ENCODE measurements at places on chromosomes 1 and 21.

DNA sequence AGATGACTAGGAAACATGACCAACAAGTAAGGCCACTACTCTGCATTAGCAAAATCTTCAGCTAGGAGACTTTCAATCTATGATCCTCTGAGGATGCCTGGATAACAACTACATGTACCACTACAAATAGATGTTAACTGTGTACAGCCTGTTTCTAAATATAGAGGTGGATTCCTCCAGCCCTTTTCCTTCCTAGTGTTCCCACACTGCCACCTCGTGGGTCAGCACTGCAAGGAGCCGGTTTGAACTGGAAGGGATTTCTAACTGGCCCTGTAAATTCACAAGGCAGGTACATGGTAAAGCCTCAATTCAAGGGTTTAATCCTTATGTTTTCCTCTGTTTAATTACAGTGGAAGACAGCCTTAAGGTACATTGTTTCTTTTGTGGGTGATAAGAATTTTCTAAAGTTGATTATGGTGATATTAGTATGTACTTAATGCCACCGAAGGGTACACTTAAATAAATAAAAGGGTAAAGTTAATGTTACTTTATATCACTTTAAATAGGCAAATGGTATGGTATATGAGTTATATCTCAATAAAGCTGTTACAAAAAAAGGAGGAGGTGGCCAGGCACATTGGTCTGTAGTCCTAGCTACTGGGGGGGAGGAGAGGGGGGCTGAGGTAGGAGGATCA is 14.4 kb downstream of the SMYD3 start:
- DNase-seq = peak; percentile 51

- DNase-seq = no peak
These were observed 33.7 kb downstream of the TBX15 start for GRCh38 chr1:118954301-118954905.

DNA sequence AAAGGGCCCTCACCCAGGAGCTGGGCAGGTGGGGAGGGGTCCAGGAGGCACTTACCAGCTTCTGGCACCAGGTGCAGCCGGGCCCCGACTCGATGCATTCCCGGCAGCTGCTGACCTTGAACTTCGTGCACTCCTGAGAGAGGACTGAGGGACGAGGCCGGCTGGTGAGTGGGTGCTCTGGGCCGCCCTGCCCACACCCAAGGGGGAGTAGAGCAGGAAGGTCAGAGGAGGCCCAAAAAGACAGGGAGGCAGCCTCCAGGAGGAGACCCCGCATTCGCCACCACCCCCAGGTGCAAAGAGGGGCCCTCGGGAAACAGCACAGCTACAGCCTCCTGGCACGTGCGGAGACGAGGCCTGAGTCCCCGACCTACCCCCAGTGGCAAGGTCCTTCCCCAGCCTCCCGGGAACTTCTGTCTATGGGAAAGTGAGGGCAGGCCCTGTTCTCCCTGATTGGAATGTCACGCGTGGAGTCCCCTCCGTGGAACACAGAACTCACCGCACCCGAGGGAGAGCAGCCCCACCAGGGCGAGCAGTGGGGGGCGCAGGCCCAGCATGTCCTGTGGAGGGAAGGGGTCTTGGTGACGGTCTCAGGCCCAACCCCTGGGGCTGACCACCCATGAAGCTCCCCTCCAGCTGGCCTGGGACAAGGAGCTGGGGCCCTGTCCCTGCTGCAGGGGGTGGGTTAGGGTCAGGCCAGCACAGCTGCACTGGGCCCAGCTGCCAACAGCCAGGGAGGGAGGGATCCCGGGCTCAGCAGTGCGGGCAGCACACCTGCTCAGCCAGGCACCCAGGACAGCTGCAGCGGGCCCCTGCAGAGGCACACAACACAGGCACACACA is 10.3 kb downstream of the ITGB2 start:
- no peak for DNase-seq

DNA sequence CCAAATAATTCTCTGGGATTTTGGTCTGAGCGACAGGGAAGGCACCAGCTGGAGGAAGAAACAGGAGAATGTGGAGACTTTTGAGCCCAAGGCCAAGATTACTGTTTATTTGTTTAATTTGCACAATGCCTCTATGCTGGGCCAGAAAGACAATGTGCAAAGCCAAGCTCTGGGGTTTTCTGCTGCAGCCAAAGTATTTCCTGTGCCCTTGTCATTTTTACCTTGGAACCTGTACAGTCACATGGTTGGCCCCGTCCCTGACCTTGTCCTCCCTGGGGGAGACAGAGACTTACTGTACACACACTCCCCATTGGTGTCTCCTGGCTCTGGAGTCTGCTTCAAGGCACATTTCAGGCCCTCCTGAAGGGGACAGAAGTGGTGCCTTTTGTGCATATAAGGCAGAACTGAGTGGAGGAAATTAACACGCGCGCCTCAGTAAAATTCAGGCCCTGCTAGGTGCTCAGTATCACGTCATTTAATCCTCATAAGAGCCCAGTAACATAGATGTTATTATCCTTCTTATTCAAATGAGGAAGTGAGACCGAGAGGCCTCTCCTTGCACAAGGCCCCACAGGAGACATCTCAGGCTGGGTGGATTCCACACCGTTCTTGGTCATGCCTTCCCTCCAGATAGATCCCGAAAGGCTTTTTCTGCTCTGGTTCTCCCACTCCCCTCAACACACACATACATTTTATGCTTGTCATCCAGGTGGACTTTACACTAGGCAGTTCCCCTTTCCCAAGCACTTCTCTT is 21.1 kb downstream of the C1orf115 start:
- DNase-seq = no peak

- no peak for DNase-seq
These were observed 22.9 kb downstream of the SAMSN1 start for GRCh38 chr21:14523234-14523633.

DNA sequence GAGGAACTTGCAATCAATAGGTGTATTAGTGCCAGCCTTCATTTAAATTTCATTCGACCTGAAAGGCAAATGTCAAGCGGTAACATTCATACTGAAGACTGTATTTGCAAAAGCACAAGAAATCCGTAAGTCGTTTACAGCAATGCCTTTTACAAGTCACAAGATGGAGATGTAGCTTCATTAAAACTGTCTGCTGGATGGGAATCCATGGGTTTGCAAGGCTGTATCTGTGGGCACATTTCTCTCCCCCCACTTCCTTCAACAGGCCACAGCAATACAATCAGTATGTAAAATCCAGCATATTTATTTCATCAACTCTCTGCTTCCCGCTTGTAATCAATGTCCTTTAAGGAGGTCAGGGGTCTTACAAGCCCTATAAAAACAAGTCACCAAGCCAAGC is 147.1 kb downstream of the SLC45A1 start:
- no peak for DNase-seq

DNA sequence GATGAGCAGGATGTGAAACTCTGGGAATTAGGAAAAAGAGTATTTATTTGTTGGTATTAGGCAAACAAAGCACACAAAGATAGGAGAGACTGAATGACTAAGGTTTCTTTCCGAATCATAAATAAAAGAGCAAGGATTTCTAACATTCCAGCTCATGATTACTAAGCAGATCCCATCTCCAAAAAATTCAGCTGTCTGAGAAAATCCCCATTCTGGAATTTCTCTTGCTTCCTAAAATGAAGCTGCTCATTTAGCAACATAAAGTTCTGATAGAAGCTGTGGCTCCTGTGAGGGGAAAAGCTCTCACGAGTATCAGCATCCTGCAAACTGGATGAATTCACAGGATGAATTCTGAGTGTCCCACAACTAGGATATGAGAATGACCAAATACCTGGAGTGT is 6.7 kb upstream of the SH2D5 start:
- DNase-seq = no peak

DNA sequence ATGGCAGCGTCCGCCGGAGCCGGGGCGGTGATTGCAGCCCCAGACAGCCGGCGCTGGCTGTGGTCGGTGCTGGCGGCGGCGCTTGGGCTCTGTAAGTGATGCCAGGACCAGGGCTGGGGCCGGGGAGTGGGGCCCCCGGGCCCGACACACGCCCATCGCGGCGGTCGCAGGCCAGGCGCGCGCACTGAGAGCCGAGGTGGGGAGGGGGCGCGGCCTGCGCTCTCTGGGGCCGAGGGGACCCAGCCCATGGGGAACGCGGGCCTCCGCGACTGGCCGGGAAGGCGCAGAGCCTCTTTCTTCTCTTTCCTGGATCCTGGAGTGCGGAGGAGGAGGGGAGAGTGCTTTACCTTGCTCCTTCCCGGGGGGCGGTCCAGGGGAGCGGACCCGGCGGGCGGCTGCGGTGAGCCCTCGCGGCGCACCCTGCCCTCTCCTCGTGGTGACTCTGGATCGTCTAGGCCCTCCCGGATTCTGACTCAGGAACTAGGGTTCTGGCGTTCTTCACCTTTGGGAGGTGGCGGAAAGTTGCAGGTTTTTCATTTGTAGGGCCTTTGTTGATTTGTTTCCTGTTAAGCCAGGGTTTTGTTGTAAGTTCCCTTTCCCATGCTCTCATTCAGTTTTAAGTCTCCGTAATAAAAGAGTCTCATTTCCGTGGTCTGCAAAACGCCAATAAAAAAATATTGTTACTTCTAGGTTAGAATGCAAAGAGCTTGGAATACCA is 529 bp downstream of the MPZL1 start:
- DNase-seq = peak; percentile 53

GRCh38 chr1:2269193-2269921 is 41.2 kb downstream of the SKI start:
- no peak for DNase-seq

DNA sequence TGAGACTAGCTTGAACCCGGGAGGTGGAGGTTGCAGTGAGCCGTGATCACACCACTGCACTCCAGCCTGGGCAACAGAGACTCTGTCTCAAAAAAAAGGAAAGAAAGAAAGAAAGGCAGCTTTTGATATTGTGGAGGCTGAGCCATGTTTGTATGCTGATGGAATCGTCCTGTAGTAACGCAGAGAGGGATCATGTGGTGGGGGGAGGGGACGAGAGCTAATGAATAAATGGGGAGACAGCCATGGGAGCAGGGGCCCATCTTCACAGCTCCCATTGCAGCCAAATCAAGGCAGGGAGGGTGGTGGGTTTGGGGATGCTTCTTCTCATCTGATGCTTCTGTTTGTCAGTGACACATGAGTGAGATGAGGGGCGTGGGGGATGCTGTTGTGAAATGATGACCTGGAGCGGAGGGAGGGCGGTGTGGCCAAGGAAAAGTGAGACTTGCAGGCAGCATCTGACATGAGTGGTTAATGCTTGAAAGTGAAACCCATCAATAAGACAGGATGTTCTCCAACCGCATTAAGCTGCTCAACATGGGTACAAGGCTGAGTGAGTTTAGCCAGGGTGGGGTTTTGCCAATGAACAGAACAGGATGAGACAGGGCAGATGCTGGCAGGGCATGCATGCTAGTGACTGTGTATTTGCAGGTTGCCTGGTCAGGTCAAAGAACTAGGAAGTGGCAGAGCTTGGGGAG is 16.7 kb downstream of the SPATA21 start:
- no peak for DNase-seq

- no peak for DNase-seq
These were observed 2.6 kb downstream of the PTTG1IP start for GRCh38 chr21:44870748-44871495.

DNA sequence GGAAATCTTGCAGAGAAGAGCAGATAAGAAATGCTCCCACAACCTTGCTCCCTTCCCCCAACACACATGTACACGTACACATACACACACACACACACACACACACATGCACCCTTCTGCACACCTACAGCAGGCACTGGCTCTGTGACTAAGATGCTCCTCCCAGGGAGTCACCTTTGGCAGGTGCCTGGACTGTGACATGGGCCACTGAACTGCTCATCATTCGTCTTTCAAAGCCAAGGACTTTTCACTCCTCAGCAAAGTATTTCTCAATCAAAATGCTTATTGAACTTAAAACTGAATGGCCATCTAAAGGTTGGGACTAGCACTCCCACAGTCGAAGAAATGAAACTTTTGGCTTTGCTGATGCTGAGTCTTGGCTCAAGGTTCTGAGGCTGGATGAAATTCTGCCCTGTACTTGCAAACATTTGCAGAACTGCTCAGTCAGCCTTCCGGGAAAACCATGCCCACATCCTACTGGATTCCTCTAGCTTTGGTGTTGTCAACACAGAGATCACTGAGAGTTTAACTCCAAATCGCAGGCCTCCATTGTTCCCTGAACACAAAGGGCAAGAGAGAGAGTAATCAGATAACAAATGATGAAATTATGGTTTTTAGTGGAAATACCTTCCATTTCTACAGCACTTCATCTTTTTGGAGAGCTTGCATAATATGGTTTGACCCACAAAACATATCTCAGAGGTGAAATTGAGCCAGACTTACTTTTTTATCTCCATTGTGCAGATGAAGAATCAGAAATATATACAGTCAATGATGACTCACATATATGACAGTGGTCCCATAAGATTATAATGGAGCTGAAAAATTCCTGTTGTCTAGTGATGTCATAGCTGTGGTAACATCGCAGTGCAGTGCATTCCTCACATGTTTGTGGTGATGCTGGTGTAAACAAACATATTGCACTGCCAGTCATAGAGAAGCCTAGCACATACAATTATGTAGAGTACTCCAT is 72.4 kb upstream of the BCAR3 start:
- DNase-seq = no peak

- DNase-seq = no peak
These were observed 3.8 kb downstream of the COLGALT2 start for GRCh38 chr1:184033711-184034167.

DNA sequence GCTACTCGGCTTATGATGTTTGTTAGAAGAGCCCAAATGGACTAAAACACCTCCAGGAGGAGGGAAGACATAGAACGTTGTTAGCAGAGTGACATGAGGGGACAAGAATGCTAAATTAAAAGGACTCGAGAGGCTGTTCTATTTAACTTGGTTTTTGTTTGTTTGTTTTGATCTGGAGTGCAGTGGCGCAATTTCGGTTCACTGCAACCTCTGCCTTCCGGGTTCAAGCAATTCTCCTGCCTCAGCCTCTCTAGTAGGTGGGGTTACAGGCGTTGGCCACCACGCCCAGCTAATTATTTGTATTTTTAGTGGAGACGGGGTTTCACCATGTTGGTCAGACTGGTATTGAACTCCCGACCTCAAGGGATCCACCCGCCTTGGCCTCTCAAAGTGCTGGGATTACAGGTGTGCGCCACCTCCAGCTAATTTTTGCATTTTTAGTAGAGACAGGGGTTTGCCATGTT is 5.1 kb upstream of the HNRNPU start:
- no peak for DNase-seq

DNA sequence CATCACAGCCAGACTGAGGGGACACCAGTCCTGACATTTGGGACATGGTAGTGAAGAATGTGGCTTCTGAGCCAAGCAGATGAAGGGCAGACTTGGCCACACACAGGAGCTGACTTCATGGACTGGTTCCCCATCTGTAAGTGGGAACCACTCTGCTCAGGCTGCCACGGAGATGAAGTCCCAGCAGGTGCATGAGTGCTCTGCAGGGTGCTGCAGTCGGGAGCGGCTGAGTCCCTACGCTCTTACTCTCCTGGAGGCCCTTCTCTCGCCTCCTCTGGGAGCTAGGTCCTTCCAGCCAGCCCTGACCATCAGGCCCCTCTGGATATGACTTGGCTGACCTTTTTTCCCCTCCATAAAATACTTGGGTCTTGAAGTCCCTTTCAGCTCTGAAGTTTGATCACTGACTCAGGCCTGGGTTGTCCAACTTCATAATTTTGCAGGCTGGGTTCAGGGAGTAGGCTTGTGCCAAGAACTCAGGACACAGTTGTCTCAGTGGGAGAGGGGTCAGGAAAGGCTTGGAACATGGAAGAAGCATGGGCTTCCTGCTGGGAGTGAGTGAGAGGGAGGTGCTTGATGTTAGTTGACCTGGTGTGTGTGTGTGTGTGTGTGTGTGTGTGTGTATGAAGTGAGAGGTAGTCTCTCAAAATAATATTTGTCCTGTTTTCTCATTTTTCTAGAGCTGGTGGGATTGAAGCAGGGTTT is 21.0 kb upstream of the EPS8L3 start:
- DNase-seq = no peak
